ENCODE measurements at places on chromosomes 3 and 15. TPM values are rescaled to one million over a fixed set of nuclear protein-coding genes. Genes with fewer than 3 reads are reported as not detected.

The DPPA2 gene
- total RNA-seq: not detected

The FSTL1 gene
- 740 TPM for total RNA-seq

The CPLX3 gene
- not detected for total RNA-seq

The GHSR gene
- not detected for total RNA-seq

The SLC12A1 gene
- 0.17 TPM for total RNA-seq

The TRIM42 gene
- total RNA-seq: not detected

The GALNT15 gene
- 0.55 TPM for total RNA-seq

All from renal cortical epithelial cell (primary cell).